ENCODE measurements at places on chromosomes 12 and 14.

GRCh38 chr14:59997449-59997848 is 77.5 kb downstream of the LRRC9 start:
- DNase-seq, result no peak

- no peak for DNase-seq
Measured at GRCh38 chr12:6523708-6524107, 10.6 kb upstream of the GAPDH start.

DNA sequence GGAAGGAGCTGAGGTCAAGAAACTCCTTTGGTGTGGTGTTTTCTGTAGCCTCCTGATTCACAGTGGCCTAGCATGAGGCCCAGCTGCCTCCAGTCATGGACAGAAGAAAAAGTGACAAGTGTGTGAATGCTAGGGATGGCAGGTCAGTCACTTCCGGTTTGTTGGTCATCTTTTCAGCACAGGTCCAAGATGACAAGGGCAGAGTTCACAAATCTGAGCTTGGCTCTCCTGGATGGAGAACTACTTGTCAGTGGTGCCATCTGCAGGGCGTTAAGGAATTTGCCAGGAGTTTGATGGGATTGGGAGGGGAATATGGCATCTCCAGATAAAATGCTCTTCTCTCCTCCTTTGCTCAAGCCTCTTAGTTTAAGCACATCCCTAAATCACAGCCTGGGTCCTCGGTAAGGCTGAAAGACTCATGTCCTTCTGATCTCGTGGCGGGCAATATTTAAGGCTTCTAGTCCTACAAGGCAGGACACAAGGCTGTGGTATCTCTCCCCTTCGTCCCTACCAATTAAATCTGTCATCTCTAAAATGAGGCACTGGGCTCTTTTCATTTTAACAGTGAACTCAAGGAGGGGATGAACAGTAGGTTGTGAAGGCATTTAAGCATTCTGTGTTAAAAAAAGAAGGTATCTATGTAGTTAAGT is 10.0 kb downstream of the TUBA1B start:
- DNase-seq, result no peak

DNA sequence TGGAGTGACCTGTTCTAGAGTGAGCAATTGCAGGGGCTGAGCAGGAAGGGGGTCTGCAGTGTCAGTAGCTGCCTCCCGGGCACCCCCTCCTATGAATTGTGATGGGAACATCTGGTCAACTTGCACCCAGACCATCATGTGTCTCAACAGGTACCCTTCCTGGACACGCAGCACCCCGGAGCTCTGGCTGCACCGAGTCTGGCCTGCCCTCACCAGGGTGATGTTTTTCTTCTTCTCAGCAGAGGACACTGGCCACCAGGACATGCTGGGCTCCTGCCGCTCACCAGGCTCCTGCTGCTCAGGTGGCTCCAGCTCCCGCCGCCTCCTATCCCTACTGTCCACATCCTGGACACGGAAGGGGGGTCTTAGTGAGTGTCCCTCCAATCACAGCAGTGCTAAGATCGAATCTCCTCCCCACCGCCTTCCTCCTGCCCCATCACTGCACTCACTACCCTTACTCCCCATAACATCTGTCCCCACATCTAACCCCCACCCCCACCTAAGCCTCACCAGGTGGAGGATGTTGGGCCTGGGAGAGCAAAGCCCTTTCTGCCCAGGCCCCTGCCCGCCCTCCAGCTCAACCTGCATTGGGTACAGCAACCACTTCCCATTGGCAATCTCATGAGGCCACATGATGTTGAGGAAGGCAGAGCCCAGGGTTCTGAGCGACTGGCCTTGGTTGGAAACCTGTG is 14.9 kb downstream of the ITGA7 start:
- DNase-seq, result no peak

DNA sequence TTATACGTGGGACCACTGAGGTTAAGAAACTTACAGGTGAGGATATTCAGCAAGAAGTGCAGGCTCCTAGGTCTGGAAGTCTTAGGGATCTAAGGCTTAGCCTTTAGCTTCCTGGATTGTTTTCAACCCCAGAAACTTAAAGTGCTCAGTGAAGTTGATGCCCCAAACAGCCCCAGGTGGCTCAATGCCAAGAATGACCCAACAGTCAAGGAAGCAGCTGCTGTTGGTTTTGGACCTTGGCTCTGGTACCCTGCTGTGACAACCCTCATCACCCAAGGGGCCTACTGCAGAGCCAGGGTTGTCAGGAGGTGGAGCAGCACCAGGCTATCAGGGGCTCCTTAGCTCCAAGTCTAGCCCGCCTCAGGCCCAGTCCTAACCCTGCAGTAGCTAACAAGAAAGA is 36.8 kb downstream of the VDR start:
- no peak for DNase-seq

- DNase-seq, result no peak
Measured at GRCh38 chr12:83603106-83603505, 916.4 kb downstream of the TMTC2 start.

DNA sequence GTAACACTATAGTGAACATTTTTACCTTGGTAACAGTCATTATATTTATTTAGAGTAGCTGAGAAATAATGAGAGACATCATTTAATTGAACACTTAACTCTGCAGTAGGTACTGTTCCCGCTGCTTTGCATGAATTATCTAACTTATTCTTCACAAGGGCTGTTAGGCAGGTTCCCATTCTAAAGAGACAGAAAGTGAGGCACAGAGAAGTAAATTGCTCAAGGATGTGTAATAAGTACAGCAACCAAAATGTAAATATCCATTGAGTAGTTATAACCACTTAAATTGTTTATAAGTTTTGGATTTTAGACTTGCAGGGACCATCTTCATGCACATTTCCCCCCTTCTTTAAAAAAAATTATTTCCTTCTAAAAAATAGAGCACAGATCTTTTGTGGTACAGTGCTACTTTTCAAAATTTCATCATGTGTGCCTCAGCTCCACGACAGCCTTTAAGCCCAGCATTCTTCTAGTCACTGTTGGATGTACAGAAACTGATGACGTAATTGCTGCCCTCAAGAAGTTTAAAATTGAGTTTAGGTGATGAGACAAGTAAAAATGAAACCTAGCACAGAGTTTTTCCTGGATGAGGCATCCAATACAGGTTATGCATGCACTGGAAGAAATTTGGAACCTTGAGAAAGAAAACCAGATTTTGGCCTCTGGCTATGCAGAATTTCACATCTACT is 6.0 kb upstream of the MANSC4 start:
- DNase-seq, result no peak
